Activated naive CD8-positive, alpha-beta T cell treated with anti-CD3 and anti-CD28 coated beads, Interleukin-2, amount 50 U/mL, for 16 hours (primary cell): ENCODE measurements at places on chromosomes 6 and 20.

DNA sequence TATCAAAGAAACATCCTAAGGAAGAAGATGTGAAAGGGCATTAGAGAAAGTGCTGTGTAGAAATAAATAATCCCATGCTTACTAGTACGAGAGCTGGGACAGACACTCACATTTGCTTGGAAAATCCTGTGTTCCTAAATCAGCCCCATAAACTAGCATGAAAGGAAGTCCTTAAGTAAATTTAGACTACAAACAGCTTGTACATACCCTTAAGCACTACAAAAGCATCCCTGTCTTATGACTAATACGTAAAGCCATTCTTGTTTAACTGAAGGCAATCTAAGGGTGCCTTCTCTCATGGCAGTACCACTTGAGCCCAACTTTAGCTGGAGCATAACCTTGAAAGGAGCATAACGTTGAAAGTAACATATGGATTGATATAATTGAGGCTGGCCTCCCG lies 15.4 kb upstream of the FOXQ1 start:
- DNase-seq: no peak

- DNase-seq: no peak
Observed at GRCh38 chr6:109351231-109352130, 30.8 kb downstream of the CD164 start.

DNA sequence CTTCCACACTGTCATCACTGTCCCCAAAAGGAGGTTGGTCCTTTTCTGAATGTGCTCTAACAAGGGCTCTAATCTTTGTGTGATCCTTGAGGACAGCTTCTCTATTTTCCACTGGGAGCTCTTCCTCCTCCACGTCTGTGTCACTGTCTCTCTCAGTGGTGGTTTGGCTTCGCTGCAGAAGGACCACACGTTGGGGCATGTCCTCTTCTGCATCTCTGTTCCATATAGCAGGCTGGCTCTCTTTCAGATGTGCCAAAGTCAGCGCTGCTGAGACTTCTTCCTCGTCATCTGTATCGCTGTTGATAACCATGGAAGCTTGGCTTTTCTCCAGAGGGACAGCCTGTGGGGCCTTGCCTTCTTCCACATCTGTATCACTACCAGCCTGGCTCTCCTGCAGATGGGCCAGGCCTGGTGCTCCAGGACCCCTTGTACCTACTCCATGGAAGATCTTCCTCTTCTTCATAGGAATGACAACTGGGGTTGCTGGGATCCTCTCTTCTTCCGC lies 4.6 kb downstream of the MDC1 start:
- DNase-seq: no peak

- DNase-seq: no peak
Observed at GRCh38 chr6:115071962-115072361, 729.1 kb upstream of the HS3ST5 start.

- no peak for DNase-seq
Observed at GRCh38 chr20:49785852-49786175, 26.8 kb upstream of the SLC9A8 start.

- no peak for DNase-seq
Observed at GRCh38 chr20:3923818-3924217, 34.6 kb downstream of the PANK2 start.

DNA sequence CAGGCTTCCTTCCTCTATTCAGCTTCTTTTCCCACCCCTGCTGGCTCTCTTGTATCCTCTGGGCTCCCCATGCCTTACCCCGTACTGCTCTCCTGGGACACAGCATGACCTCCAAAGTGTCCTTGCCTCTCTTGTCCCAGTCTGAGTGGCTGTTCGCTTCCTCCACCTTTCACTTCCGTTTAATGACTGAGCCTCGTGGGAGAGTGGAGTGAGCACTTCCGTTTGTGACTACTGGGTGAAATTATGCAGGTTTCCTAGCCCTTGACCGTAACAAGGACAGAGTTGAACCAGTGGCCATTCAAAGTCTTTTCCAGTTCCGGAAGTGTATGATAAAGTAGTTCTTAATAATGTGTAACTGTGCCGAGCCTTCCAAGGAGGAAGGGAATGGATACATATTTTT lies 109.2 kb downstream of the ARID1B start:
- DNase-seq: no peak

DNA sequence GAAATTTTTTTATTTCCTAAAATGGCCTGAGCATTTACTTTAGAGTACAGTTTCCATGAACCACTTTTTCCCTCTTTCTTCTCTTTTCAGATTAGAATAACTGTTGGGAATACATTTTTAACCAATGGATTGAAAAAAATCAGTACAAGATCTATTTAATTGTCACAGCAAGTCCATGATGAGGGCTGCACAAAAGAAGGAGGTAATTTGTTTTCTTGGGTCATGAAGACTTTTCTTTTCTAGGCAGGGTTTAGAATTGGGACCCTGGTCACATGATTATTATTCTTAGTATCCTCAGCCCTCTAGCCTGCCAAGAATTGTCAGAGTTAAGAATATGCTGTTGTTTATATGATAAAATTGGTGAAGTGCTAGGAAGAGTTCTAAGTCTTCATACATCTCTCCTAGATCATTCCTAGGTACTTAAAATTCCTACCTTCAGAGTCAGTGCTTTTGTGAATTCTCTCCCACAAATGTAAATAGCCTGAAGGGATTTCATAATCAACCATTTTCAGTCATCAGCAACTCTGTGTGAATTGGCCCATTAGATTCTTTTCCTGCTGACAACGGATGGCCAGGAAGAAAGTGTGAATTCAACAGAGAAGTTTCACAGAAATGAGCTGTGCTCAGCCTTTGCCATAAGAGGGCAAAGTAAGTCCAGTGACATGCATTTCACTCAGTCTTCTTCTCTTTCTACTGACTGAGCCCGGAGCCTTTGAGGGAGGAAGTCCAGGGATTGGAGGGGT lies 32.4 kb upstream of the TPBG start:
- DNase-seq: no peak

GRCh38 chr6:163530406-163530805 lies 115.9 kb downstream of the QKI start:
- no peak for DNase-seq

DNA sequence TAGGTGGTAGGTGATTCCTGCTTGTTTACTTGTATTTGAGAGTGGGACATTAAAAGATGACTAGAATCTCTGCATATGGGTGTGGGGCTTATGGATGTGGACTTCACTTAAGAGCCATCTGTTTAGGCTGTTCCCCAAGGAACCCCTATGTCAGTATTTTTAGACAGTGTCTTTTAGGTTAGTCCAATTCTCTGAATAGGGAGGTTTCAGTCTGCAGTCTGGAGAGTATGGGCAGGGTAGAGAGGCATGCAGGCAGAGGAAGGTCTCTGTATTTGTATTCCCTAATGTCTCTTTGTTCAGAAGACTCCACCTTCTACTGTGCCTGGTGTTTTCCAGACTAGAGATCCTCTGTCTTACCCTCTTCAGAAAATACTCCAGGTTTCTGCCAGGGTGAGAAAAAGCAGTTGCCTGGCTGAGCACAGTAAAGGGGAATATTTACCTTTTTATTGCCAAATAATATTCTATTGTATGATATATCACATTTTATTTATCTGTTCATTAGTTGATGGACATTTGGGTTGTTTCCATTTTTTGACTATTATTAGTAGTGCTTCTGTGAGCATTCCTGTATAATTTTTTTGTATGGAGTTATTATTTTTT lies 19.1 kb downstream of the SLX4IP start:
- DNase-seq: no peak

DNA sequence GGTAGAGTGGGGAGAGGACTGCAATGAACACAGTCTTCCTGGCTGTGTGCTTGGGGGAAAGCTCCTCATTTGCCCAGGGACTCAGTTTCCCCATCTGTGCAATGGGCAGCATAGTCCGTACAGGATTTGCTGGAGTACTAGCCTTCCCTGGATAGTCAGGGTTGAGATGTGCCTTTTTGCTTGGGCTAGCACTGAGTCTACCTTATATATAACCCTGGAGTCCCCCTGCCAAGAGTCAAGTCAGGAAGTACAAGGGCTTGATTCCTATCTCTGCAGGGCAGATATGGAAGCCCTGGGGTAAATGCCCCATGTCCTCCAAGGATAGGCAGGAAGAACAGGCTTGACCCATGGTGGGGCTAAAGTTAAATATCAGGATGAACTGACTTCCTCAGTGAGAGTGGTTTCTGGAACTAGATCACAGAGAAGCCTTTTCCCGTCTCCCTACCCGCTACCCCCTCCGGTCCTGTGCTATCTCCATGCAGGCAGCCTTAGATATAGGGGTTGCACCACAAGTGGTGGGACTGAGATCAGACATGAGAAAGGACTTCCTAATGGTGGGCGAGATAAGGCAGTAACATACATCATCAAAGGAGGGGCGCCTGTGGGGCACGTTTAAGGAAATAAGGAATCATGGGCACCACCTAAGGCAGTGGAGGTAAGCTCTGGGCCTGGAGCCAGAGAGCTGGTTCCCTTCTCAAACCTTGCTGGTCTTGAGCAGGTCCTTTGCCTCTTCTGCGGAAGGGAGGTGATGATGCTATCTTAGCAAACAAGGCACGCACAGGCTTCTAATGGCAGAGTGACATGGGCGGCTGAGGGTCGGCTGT lies 157.9 kb downstream of the MRPL14 start:
- DNase-seq: no peak

- DNase-seq: no peak
Observed at GRCh38 chr6:161188547-161189465, 85.1 kb downstream of the AGPAT4 start.

- DNase-seq: no peak
Observed at GRCh38 chr6:102085257-102085656, 691.7 kb downstream of the GRIK2 start.

DNA sequence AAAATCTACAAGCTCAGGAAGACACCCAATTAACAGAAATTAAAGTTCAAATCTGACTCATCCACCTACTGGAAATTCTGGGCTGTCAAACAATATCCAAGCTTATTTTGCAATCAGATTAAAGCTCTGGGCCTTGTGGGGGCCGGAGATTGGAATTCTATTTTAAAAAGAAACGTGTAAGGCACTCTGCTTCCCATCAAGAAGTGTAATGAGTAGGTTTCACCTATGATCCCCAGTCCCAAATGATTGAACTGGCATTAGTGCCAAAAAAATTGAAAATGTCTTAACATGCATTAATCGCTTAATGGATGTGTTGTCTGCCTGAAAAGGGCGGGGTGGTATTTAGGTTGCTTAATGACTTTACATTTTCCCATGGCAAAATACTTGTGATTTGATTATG lies 542.4 kb upstream of the BTBD3 start:
- DNase-seq: no peak

DNA sequence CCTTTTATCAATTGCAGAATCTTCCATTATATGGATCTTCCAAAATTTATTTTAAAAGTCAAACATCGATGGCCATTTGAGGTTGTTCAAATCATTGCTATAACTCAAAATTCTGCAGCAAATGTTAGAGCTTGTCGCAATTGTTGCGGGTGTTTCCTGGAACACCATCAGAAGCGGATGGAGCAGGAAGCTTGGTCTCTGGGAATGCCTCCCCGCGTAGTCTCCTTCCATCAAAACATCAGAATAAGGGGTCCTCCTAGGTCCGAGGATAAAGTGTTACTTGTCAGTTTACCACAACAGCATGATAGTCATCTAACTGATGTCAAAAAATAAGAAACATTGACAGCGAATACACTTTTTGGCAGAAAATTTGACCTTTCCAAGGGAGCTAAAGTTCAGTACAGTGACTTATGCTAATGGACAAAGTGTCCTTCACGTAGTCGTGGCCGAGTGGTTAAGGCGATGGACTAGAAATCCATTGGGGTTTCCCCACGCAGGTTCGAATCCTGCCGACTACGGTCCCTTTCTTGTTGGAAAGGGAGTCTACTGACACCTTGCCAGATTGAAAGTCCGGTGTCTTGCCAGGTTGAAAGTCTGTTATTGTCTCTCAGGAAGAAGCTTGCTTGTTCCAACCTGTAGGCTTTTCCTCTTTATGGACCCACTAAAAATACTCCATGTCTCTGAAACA lies 59.0 kb upstream of the ZNF184 start:
- no peak for DNase-seq

DNA sequence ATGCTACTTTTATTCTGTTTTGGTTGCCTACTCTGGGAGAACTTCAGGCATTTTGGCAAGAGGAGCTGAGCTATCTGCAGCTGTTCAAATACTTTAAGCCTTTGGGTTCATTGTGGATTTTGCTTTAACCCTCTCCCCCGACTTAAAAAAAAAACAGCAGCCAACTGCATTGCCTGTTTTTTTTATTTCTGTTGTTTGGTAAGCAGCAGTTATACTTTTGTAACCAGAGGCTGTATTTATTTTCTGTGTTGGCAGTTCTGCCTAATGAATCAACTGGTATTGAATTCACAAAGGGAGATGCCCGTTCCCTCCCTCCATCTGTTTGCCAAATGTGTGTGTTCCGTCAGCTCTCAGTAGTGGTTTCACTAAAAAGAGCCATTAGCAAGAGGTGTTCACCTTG lies 484.0 kb downstream of the UTRN start:
- DNase-seq: no peak

- no peak for DNase-seq
Observed at GRCh38 chr20:32432277-32432676, 74.1 kb downstream of the ASXL1 start.

DNA sequence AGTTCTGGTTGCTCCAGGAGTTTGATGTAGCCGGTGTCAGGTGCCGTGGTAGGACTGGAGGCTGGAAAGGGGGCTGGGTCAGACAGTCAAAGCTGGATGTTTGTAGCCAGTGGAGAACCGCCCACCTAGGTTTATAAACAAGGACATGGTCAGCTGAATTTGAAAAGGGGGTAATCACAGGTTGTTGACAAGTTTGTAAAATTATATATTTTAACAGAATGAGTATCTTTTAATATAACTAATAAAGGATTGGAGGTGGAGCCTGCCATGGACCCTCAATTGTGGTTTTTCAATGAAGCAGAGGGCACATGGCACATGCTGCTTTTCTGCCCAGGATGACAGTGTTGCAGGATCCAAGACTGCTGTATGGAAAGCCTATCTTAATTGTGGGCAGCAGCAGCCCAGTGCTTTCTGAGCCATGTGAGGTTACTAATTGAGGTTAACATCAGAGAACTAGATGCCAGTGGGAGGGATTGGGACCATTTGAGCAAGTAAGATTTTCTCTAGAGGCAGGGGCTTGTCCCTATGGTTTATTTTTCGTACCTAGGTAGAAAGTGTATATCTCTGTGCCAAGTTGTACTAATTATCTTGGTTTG lies 9.7 kb downstream of the HECA start:
- DNase-seq: no peak

DNA sequence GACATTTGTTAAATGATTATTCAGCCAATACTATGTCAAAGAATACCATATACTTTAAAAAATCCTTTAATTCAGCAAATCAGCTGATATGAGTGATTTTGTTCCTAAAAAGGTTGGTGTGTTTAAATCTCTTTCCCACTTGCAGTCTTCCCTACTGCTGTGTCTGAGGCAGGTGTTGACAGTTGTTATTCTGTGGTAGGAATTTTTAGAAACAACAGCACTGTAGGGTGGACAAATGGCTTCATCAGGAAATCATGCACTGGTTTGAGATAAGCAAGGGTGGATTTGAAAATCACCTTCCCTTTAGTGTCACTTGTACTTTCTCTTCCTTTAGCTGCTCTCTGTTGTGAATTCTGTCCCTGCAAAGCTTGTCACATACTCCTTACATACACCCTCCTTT lies 213.7 kb upstream of the SGK1 start:
- no peak for DNase-seq

GRCh38 chr6:2712102-2712501 lies 38.6 kb downstream of the MYLK4 start:
- no peak for DNase-seq
